ENCODE measurements at places on chromosomes 12 and 14. TPM values are rescaled to one million over a fixed set of nuclear protein-coding genes. Genes with fewer than 3 reads are reported as not detected.

The KCNC2 gene
- not detected for total RNA-seq

The ENDOU gene
- not detected for total RNA-seq

The GPD1 gene
- total RNA-seq, result 54.1 TPM

The NDRG2 gene
- total RNA-seq, result 61.1 TPM

The SERPINA12 gene
- not detected for total RNA-seq

The KCNK10 gene
- not detected for total RNA-seq

The KRT79 gene
- not detected for total RNA-seq

The IFT43 gene
- 38.6 TPM for total RNA-seq

The ZNF10 gene
- total RNA-seq, result 5.6 TPM

The TSPAN19 gene
- not detected for total RNA-seq

The CDH24 gene
- total RNA-seq, result 3.7 TPM

The KSR2 gene
- not detected for total RNA-seq

The ANO4 gene
- total RNA-seq, result 0.99 TPM

The KRT2 gene
- not detected for total RNA-seq

The VWF gene
- total RNA-seq, result 0.16 TPM

The NKX2-1 gene
- total RNA-seq, result not detected

DNA sequence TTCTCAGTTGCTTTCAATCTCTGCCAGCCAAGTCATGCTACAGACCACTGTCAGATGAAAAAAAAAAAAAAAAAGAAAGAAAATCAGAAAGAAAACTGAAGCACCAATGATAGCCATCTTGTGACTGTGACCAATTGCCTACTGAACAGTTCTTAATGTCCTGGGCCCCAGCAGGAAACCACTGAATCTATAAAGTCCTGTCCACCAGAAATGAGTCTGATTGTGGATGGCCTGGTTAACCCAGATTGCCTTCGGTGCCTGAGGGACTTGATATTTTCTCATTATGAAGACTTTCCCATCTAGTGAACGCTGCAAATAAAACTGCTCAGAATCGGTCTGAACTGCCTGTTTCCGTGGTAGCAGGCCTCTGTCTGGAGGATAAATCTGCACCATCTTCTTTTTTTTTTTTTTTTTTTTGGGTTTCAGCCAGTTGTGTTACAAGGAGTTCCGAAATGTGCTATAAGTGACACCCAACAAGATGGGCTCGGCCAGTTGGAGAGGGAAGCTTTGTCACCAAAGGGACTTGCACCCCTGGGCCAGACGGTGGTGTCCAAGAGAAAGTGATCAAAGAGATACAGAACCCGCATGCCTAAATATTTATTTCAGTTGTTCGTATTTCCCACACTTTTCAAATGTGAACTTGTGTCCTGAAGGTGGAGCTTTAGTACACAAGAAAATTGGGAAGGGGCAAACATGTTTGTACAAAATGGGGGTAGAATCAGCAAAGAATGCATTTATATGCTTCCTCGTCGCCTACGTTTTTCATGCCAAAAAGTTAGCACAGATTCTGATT is 3.0 kb upstream of the PLXNC1 start:
- DNase-seq, result peak; percentile 44

GRCh38 chr12:94074980-94075629 is 73.3 kb upstream of the PLXNC1 start:
- DNase-seq, result peak; percentile 81

DNA sequence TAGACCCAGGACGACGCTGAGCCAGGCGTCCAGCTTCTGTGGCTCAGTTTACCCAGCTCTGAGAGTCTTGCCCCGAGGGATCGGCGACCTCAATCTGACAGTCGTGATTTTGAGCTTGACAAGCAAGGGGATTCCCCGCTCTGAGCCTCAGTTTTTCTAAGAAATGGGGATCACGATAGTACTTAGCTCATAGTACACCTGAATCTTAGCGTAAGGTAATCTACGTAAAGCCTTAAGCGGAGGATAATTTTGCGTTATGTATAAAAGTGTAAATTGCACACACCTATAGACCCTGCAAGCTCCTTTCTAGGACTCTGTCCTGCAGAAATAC is 285 bp downstream of the MVK start:
- DNase-seq, result no peak

DNA sequence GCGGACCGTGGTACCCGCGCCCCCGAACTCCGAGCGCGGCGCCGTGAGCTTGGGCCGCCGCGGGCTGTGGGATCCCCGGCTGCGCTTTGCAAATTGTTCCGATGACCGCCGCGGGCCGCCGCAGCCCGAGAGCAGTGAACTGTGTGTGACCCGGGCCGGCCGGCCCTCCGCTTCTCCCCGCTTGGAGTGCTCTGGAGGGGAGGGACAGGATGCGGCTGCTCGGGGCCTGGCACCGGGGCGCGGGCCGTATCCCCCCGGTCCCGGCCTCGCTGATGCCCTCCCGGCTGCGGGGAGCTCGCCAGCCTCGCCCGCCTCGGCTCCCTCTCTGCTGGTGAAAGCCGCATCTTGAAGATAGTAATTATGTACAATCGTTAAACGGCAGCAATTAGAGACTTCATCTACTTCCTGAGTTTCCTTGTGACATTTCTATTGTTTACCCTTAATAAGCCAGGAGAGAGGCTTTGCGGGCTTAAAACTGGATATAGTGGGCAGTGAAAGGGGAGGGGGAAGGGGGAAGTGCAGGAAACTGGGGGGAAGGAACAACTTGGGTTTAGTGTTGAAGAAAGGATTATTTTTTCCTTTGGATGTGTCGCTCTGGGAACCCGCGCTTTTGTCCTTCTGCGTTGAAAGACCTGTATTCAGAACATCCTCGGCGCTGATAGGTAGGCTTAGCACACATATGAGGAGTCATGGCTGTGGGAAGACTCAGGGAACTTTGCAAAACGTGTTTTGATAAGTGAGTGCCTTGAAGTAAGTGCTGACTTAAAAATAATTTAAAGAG is 1.2 kb downstream of the PELI2 start:
- DNase-seq, result peak; percentile 55

GRCh38 chr12:56253091-56253490 is 5.1 kb downstream of the ANKRD52 start:
- no peak for DNase-seq

GRCh38 chr14:102727336-102728095 is 49.7 kb upstream of the TRAF3 start:
- no peak for DNase-seq

DNA sequence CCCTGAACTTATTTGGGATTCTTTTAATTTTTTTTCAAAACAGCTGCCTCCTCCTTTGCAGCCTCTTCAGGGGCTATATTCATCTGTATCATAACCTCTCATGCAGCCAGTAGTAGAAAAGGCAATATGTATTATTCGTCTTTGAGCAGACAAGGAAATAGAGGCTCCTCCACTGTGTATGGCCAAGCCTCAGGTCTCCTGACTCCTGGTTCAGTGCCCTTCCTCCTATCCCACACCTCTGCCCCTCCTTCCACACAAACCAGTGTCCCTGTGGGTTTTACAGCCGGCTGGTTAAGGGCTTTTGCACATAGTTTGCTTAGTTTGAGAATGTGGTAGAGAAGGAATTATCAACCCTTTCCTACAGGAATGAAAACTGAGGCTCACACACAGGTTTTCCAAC is 8.8 kb upstream of the ACVRL1 start:
- DNase-seq, result no peak

- no peak for DNase-seq
These were observed 1.7 kb downstream of the ASCL4 start for GRCh38 chr12:107776171-107776570.

GRCh38 chr12:47547077-47547476 is 158.8 kb downstream of the RPAP3 start:
- peak; percentile 23 for DNase-seq

GRCh38 chr12:3417937-3418462 is 73.0 kb upstream of the PRMT8 start:
- DNase-seq, result no peak

- no peak for DNase-seq
These were observed 90.8 kb downstream of the LGMN start for GRCh38 chr14:92657457-92658142.

DNA sequence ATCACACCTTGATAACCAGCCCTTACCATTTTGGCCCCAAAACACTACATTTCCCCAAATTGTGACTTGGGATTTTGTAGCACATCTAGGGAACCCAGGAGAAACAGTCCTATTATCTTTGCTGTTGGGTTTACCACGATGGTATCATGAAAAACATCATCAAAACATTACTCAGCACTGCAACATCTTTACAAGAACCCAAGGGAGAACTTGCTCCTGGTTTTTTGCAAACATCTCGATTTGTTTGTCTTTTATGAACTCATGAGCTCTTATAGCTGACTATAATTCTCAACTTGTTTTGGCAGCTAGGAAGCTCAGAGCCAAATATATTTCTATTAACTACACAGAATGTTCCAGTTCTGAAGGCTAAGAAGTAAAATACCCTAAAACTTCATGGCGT is 65.7 kb downstream of the TBX5 start:
- DNase-seq, result no peak

DNA sequence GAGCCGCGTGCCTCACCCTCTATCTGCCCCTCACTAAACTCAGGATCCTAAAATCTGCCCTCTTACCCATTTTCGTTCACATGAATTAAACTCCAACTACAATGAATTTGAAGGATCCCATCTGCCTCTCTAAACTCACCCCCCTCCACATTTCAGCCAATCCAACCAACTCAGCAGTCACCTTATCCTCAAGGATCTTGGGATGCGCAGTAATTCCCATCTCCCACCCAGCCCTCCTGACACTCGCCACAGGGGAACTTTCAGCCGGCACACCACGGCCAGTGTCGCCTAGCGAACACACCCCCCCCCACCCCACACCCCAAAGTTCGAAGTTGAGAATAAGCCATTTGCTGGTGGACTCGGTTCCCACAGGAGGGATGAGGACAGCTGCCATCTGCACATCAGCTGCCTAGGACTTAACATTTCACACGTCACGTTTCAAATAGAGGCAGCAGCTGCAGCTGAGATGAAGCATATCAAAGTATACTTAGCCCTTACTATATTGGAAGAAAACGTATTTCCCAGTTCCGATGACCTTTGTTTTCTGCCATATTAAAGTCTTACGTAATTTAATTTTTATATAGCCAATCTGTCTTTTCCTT is 8.7 kb upstream of the SELPLG start:
- peak; percentile 97 for DNase-seq

DNA sequence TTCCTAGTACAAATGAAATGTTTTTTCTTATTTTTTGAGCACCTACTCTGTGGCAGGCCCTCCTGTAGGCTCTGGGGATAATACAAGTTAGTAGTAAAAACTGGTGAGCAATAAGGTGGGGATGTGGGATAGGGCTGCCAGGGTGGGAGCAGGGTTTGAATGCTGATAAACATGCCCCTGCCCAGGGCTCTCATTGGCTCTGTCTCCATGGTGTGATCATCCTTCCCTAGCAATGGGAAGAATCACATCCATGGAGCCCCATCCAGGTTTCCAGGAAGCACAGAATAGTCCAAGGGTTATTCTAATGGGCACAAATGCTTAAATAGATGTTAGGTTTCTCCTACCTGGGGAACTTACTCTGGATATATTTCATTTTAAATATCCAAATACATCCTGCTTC is 45.5 kb downstream of the GIT2 start:
- DNase-seq, result no peak

DNA sequence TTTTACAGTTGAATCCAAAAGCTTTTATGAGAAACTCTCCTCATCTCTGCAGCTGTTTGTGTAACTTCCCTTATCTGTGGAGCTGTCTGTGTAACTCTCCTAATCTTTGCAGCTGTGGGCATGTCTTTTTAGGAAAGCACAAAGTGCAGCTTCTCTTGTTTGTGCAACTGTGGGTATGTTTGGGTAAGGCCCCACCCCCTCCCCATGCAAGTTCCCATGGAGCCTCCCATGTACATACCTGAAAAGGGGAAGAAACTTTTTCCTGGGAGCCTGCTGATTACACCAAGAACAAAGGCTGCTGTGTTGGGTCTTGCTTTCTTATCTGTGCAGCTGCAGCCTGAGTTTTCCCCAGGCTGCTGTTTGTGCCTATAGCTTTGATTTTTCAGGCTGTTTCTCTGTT is 42.7 kb upstream of the CDKN3 start:
- no peak for DNase-seq

DNA sequence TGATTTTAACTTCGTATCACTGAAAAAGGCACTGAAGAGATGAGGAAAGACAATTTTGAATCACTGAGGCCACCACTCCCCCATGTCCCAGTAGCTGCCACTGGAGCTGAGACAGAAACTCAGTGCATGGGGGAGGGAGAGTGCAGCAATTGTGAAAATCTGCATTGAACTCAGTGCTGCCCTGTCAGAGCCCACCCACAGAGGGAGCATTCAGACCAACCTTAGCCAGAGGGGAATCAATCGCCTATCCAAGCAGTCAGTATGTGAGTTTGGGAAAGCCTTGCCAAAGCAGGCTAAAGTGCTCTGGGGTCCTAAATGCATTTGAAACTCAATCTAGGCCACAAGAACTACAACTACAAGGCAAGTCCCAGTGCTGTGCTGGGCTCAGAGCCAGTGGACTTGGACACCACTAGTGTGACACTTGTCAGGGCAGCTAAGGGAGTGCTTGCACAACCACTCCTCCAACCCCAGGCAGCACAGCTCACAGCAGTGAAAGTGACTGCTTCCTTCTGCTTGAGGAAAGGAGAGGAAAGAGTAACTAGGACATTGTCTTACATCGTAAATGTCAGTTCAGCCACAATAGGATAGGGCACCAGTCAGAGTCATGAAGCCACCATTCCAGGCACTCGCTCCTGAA is 13.3 kb downstream of the RNASE3 start:
- DNase-seq, result no peak

GRCh38 chr12:82686168-82687020 is at the start of gene TMTC2:
TSS of gene TMTC2 (plus strand) at chr12:82686906.
- peak; percentile 94 for DNase-seq

DNA sequence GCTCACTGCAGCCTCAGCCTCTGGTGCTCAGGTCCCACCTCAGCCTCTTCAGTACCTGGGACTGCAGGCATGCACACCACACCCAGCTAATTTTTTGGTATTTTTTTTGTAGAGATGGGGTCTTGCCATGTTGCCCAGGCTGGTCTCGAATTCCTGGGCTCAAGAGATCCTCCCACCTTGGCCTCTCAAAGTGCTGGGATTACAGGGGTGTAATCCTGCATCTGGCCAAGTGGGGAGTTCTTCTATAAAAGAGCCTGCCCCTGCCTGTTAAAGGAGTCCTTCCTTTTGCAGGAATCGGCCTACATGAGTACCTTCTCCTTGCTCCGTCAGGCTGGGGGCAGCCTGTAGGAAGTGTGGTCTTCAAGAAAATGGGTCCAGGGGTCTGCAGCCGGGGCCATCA is 54.1 kb upstream of the RASSF3 start:
- no peak for DNase-seq

DNA sequence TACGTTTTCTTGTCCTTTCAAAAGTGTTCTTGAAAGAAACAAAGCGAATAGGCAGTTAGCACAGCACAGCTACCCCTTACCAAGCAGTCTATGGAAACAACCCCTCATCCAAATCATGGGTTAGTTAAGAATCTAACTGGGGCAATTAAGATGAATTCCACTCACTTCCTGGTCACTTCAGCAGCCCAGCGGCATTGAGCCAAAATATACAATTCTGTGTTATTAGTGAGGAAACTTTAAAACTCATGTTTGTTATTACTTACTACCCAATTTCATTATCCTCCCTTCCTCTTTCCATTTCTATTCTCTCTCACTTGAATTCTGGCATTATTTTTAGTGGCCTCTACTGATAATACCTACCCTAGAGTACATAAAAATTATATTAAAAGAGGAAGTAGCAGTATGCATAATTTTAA is 121.4 kb downstream of the PPHLN1 start:
- DNase-seq, result no peak

- DNase-seq, result no peak
These were observed 24.1 kb upstream of the INSM2 start for GRCh38 chr14:35509846-35510245.

Data from myocyte (in vitro differentiated cells).